Stimulated activated CD8-positive, alpha-beta memory T cell treated with anti-CD3 and anti-CD28 coated beads, Interleukin-15, amount 100 ng/mL, for 4 hours (primary cell): ENCODE measurements at places on chromosomes 4 and X.

DNA sequence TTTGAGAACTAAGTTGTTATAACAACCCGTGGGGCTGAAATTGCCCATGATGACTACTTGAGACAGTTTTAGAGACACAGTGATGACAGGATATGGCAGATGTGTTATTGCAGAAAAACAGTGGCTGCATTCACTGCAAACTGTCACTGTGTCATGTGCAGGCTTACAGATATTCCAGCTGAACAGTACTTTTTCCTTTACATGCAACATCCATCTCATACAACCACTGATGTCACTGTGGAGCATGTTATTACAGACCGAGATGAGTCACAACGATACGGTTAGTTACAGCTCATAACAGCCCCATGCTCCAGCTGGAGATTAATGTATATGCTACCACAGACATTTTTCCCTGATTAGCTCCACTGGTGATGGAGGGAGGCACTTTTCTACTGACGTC is 207.4 kb downstream of the TMA16 start:
- DNase-seq, result no peak

DNA sequence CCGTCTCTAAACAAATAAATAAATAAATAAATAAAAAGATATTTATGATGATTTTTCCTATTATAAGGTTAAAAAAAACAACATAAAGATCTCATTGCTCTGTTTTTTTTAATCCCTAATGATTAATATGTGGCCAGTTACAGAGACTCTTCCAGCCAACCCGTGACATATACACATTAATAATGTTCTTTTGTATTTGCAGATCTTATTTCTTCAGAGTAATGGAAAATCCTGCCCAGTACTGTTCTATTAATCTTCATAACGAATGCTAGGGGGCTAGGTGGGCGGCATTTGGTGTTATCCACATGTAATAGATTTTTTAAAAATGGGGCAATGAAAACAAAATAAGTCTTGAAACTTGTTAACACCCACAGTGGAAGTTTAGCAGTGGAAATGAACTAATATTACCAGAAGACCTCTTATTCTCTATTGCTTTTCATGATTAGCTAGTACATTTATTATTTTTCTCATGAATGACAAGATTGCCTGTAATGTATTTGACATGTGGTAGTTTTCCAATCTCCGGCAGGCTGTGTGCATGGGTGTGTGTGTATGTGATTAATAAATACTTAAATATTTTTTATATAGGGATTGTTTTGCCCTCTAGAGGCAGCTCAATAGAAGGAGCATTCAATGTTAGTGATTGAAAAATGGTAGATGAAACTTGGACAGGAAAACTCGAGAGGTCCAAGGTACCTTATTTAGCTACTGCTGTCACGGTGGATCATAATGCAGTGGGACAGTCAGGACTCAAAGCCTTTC is 457.4 kb downstream of the IL1RAPL1 start:
- no peak for DNase-seq

- no peak for DNase-seq
These were observed 5.2 kb upstream of the SMIM10L2A start for GRCh38 chrX:135416546-135416945.

GRCh38 chrX:69154051-69154450 is 11.2 kb downstream of the PJA1 start:
- DNase-seq, result no peak

DNA sequence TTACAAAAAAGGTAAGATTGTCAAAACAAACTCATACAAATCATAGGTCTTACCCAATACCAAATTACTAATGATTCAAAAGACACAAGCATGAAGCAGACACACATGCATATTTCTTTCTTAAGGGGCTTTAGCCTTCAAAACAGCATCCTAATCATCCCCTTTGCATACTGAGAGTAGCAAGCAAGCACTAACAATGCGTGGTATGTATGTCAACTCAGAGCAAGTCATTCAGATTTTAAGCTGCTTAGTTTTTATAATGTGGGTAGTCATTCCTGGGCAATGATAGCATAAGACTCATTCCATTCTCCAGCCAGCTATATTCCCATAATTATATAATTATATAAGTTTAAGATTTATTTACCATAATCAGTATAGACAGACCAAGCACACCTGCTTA is 219.6 kb downstream of the DKK2 start:
- no peak for DNase-seq
